ENCODE measurements at places on chromosomes 4 and X.

GRCh38 chr4:153419029-153419428, 47.1 kb upstream of the TMEM131L start:
- no peak for DNase-seq

- DNase-seq = no peak
These were observed 18.0 kb upstream of the MANBA start for GRCh38 chr4:102778720-102779119.

GRCh38 chr4:5753766-5754528, 42.9 kb downstream of the EVC start:
- DNase-seq = no peak

GRCh38 chrX:93673056-93673868, at the start of gene NAP1L3:
Gene NAP1L3, minus strand, starts transcription at chrX:93673578. Its CDS starts 274 bp downstream, at chrX:93673304.
- DNase-seq = peak; percentile 64

DNA sequence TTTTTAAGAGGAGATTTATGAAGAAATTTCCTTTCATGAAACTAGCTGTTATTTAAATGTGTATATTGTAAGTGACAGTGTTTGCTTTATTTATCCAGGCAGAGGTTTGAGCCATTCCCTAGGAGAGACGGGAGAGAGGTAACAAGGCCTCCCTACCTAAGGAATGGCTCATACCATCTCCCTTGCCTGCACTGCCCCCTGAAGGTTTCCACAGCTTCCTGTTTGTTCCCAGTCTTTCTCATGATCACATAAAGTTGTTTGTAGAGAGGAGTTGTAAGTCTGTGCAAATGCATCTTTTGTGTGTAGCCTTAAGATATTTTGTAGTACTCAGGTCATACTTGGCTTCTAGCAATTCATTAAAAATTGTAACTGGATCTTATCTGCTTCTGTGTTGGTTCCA, 1504.5 kb upstream of the PCDH10 start:
- no peak for DNase-seq

All from stimulated activated naive CD4-positive, alpha-beta T cell treated with Interleukin-2 at 50 U/mL for 16 hours (primary cell).